SW 1271 (cell line): ENCODE measurements at places on chromosomes 11 and 22.

GRCh38 chr11:6362185-6362872 lies 27.9 kb upstream of the SMPD1 start:
- no peak for DNase-seq

DNA sequence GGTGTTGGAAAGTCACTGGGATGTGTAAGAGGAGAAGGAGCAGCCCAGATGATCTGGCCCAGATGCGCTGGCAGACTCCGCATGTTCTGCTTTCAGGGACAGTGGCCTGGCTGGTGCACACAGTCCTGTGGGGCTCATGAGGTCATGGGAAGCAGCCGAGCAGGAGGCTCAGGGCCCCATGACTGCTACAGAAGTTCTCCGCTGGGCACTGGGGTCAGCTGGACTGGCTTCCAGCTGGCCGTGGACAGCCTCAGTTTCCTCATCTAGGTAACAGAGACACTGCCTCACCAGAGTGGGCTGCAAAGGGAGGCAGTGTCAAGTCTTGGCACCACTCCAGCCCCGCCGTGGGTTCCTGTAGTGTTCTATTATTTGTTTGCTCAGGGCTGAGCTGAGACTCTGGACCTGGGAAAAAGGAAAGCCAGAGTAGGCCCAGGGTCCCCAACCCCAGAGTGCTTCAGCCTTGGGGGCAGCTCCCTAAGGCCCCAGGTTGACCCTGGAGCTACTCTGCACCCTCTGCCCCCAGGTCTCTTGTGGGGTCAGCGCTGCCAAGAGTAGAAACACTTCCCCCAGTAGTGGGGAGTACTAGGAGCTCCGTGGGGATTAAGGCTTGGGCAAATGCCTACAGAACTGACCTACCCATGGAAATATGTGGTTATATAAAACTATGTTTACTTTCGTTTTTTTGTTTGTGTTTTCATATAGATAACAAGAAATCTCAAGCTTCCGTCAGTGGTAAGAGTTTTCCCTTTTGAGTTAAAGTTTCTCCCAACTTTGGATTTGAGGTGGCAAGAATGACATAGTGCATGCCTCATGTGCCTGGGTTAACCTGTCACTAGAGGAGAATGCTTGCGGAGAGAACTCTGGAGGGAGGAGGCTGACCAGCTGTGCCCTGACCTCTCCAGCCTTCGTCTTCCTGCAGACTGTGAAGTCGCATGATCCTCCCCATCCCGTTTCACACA lies 45.3 kb downstream of the MED15 start:
- no peak for DNase-seq

- DNase-seq: no peak
Observed at GRCh38 chr11:117548876-117549275, 221.2 kb downstream of the CEP164 start.

DNA sequence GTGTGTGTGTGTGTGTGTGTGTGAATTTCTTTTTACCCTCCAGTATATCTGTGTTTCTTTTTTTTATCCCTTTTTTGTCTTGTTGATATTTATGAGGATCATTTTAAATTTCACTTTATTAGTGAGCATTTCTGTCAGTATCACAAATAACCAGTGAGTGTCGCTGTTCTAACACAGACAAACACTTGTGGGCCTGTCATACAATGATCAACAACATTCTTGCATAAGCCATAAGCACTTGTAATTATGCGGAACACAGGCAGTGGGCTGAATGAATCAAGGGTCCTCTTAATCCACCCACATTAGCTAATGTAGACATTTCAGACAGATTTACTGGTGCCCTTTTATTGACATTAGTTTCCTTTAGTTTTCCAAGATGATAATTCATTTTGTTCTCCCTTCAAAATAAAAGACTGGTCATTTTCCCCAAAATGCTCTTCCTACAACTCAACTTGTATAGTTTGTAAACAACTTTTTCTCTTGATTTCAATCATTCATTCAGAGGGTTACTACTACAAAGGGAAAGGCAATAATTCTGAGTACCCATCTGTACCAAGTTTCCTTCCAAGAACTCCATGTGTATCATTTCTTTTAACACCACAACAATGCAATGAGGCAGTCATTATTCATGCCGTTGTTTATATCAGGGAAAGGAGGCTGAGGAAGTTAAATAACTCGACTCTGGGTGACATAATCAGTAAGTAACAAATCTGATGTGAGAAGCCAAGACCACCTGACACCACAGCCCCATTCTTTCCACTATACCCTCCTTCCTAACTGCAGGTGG lies 34.5 kb upstream of the ANO3 start:
- DNase-seq: peak; percentile 35

DNA sequence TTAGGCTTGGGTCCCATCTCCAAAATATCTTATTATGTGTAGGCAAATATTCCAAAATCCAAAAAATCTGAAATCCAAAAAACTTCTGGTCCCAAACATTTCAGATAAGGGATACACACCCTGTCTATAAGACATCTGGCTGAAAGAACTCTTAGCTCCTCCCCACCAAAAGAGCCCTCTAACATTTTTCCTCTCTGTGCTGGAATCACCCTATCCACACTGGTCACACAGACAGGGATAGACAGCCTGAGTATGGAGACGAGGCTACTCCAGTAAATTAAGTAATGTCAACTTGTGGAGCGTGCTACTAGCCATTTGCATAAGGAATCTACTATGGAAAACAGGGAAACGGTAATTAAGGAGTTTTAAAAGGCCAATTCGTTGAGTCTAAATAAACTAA lies 24.9 kb downstream of the ATP6V1E1 start:
- DNase-seq: no peak

DNA sequence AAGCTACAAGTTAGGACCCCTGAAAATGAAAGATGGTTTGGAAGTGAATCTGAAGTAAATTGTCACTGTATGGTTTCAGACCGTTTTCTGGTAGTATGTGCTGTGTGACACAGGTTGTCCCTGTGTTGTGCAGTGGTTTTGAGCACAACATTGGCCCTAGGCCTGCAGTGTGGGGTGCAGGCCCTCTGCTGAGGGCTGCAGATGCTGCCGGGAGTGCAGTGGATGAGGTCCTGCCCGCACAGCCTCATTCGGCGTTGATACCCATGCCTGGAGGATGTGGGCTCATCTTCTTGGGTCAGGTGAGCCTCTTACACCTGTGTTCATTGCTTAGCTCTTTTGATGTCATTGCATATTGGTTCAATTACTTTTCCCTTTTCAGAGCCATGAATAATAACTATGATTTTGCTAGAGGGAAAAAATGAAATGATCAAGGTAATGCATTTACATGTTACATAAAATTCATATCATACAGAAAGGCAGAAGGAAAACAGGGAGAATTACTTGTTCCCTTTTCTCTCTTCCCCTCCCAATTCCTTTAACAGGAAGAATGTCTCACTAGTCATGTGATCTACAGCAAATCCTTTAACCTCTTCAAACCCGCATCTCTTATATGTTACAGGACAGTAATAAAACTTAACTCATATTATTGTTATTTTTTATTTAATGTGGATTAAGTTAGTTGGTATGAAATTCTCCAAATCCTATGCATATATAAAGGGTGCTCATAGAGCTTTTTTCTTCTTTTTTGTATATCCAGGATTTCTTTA lies 48.7 kb downstream of the PTPRJ start:
- DNase-seq: no peak

DNA sequence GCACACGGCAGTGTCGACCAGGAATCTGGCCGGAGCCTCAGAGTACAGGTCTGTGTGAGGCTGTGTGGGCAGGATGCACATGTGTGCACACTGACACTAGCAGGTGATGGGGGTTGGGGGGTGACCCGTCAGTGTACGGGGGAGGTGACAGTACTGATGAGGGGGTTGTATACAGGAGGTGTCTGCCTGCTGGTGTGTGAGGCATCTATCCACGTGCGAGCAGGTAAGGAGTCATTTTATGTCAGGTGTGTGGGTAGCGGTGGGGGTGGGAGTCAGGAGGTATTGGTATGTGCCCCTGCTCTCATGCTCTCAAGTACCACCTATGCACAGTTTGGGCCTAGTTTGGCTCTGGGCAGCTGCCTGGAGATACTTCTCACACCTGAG lies 4.5 kb upstream of the PHRF1 start:
- no peak for DNase-seq

- DNase-seq: no peak
Observed at GRCh38 chr11:120599816-120600420, 88.4 kb downstream of the GRIK4 start.

DNA sequence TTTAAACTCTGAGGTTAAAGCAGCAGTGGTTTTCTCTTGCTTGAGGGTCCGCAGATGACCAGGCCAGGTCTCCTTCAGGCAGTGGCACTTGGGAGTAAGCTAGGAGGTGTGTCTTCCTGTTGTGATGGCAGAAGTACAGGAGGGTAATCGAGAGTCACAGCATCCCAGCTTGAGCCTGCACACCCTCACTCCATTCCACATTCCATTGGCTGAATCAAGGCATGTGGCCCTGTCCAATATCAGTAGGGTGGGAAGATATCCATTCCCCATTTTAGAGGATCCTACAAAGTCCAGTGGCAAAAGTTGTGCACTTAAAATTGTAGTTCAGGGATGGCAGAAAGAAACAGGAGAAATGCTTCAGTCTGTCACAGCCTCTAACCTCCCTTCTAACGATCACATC lies 23.3 kb downstream of the OSBP2 start:
- no peak for DNase-seq

DNA sequence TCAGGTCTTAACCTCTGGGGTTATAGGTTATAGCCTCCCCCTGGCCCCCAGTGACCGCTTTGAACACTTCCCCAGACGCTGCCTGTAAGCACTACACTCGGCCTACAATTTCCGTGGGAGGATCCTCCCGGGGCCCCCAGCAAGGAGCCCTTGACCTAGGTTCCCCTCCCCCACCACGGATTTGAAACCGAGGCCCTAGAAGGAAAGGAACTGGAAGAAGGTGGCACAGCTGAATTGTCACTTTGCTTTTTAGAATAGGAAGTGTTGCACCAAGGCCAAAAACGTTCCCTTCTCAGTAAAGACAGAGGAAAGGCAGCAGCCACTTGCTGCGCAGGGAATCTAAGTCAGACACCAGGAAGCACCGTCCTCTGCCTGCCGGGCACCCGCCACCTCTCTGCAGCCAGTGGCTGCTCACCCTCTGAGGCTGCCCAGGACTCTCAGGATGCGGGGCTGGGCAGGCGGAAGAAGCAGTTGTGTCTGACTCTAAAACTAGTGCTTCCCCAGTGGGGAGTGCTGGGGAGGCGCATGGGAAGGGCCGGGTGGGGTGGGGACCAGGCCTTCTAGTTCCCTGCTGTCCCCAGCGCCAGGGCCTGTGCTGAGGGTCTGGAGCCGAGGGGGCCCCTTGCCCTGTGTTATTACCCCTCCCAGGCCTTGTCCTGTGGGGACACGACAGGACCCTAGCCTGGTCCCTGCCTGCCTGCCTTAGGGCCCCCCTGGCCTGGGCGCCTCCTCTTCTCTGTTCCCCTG lies 7.9 kb upstream of the FLRT1 start:
- no peak for DNase-seq

DNA sequence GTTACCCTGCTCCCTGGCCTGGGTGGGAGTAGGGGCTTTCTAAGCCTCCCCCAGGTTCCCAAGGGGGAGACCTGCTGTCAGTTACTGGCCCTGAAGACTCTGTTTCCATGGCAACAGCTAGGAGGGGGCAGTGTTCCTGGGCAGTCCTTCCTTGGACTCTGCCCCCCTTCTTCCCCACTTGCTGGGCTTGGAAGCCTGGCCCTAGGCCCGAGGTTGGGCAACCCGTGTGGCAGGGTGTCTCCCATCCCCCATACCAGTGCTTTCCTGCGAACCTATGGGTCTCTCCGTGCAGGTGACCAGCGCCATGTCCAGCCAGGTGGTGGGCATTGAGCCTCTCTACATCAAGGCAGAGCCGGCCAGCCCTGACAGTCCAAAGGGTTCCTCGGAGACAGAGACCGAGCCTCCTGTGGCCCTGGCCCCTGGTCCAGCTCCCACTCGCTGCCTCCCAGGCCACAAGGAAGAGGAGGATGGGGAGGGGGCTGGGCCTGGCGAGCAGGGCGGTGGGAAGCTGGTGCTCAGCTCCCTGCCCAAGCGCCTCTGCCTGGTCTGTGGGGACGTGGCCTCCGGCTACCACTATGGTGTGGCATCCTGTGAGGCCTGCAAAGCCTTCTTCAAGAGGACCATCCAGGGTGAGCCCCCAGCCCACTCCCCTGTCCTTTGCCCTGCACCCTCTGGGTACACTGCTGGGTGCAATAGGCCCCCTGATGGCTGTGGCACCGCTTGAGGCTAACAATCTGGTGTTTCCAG lies 1.7 kb downstream of the ESRRA start:
- DNase-seq: no peak

GRCh38 chr22:28829358-28830181 lies 29.2 kb upstream of the XBP1 start:
- DNase-seq: peak; percentile 18

DNA sequence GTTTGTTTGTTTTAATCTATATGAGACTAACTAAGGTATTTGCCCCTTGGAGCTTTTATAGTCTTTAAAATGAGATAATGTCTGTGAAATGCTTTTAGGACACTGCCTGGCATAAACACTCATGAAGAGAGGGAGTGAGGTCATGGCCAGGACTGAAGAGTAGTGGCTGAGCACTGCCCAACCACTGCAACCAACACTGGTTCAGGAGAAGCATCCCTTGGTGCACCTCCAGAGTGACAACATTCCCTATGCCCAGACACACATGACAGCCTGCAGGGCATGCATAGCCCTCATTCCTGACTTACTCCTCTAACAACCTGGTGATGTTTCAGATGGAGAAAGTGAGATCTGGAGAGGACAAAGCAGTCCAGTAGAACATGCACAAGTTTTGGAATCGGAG lies 36.1 kb downstream of the ME3 start:
- no peak for DNase-seq

GRCh38 chr11:112292188-112292587 lies 31.5 kb upstream of the PLET1 start:
- no peak for DNase-seq

DNA sequence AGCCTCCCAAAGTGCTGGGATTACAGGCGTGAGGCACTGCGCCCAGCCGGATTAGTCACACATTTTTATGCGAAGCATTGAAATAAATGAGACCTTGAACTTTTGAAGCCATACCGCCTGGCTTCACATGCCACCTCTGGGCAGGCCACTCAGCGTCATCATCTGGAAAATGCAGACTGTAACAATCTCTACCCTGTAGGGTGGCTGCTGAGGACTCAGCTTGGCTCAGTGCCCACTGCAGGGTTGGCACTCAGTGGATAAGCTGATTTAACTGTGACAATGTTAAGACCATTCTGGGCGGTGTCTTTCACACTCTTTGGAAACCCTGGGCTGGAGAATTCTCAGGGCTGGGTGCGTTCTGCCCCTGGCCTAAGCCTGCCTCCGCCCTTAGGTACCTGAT lies 8.5 kb downstream of the SH3BP1 start:
- no peak for DNase-seq

DNA sequence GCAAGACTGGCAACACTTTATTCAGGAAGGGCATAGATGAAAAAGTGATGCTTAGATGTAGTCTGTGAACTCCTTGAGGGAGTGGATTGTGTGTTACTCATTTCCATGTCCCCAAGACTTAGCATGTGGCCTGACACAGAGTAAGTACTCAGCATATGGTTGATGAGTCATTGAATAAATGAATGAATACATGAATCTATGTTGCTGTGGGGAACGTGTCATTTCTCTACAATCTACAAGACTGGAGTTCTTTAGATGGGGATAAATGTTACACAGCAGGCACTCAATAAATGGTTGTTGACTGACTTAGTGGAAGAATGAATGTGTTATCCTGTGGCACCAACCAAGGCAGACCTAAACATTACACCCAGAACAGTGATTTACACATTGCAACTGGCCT lies 17.9 kb downstream of the BPIFC start:
- DNase-seq: no peak

- DNase-seq: no peak
Observed at GRCh38 chr11:95242091-95242844, 11.3 kb upstream of the SESN3 start.

- DNase-seq: no peak
Observed at GRCh38 chr11:34028425-34028824, 23.1 kb upstream of the CAPRIN1 start.
